ENCODE measurements at places on chromosomes 12 and 14. TPM values are rescaled to one million over a fixed set of nuclear protein-coding genes. Genes with fewer than 3 reads are reported as not detected.

LHX5 gene
- total RNA-seq = not detected

FGF23 gene
- total RNA-seq = not detected

KRT75 gene
- not detected for total RNA-seq

INHBC gene
- total RNA-seq = not detected

GLT8D2 gene
- 7.5 TPM for total RNA-seq

TAMALIN gene
- 30.6 TPM for total RNA-seq

EGLN3 gene
- 1.3 TPM for total RNA-seq

MPHOSPH9 gene
- 28.1 TPM for total RNA-seq

NEUROD4 gene
- not detected for total RNA-seq

HSP90B1 gene
- 1,097 TPM for total RNA-seq

SERPINA3 gene
- total RNA-seq = 198 TPM

SRRM4 gene
- total RNA-seq = not detected

APOLD1 gene
- total RNA-seq = 7.3 TPM
